Stimulated activated CD4-positive, alpha-beta T cell treated with anti-CD3 and anti-CD28 coated beads, Interleukin-1b, Interleukin-23, amount 100 ng/mL, for 24 hours (primary cell): ENCODE measurements at places on chromosomes 1 and 21.

DNA sequence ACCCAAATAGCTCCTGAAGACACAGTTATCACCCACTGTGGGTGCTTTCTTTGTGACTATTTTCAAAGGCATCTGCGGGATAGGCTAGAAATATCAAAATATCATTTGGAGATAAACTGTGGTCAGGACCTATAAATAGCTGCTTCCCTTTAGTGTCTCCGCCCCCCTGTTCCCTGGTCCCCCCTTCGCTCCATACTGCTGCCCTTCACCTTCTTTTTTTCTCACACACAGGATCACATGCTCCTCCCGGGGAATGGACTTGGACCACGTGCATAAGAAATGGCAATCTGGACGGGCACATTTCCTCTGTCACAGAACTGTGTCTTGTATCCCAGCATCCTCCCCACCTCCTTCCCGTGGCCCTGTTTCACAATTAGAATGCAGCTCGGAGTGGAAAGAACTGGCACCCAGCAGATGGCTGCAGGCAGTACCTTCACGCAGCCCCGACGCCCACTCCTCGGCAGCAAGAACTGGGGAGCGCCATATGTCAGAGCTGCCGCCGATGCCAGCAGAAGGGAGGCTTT lies 68.8 kb upstream of the SSX2IP start:
- no peak for DNase-seq

DNA sequence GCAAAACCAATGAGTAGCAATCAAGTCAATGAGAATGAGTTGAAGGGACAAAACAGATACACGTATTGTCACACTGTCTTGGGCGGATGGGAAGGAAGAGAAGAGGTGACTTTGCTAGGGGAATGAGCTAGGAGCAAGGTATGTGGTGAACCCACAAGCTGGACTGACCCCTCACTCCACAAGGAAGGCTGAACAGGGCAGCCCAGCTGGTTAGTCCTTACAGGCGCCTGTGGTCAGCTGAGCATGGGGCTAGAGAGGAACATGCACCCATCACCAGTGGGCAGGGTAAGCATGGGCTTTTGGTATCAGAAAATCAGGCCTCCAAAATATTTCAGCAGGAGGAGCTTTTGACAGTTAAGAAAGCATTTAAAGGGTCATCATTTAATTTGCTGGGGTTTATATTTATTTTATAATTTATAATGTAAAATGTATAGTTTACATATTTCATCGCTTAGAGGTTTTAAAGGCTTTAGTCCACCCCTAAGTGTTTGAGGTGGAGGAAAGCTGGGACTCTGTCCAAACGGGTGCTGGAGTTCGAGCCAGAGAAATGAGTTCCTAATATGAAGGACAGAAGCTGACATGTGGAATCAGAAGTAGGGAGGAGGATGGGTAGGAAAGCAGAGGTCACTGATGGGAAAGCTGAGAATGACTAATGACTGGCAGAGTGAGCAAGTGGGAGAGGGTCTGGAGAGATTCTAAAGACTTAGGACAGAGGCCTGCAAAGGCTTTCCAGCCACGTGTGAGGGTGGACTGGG lies 22.0 kb upstream of the ACBD6 start:
- no peak for DNase-seq

GRCh38 chr1:207070811-207071210 lies 17.7 kb downstream of the PFKFB2 start:
- DNase-seq: no peak

DNA sequence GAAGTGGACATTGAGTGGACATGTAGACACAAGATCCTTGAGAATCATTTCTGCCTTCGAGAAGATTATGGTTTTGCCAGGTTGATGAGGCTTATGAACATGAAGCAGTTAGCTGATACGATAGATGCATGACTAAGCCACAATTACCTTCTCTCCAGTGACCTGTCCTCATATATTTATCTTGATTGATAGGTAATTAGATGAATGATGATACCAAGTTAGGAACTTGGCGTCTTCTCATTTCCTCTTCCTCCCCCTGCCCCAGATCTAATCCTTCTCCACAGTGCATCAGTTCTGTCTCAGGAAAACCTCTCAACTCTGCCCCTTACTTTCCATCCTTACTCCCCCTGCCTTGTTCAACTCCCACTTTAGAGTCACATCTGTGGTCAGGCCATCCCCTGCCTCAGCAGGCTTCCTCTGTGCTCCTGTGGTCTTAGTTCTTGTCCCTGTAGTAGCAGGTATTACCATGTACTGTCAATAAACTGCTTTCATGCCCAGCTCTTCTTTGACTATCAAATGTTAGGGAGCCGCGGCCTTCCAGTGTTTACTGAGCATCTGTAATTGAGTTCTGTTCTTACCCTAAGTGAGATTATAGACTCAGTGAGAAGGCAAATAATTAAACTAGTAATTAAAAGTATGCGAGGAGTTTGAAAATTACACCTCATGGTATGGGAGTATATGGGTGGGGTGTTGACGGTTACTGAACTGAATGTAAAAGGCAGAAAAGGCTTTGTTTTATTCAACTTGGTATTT lies 5.1 kb downstream of the ST6GALNAC3 start:
- DNase-seq: no peak

- DNase-seq: no peak
Measured at GRCh38 chr1:240501115-240501514, 110.8 kb downstream of the GREM2 start.

DNA sequence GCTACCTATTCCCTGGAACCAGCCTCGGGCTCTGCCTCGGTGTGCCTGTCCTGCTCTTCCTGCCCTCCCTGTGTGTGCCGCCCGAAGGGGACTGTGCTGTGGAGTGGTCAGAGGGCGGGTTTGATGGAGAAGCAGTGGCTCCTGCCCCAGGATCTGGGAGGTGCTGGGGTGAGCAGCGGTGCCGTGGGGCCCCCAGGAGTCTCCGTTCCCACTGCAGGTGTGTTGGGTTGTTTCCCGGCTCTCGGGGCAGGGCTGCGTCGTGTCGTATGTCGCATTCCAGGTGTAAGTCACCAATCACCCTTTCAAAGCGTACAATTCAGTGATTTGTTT lies 32.6 kb upstream of the TTC34 start:
- no peak for DNase-seq

DNA sequence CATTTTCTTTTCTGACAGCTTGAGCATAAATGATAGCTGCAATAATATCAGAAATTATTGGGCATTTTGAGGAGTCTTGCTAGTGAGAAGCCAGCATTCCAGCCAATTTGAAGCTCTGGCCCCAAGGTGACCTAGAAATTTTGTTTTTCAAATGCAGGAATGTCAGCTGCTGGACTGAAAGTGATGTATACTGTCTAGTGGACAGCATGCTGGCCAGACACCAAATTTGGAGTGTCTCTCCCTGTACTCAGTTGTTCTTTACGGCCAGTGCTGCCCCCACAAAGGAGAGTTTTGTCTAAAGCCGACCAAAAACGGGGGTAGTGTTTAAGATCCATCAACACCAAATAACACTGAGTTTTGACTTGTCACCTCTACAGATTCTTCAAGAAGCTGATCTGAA lies 5.2 kb downstream of the RGS7 start:
- DNase-seq: no peak

DNA sequence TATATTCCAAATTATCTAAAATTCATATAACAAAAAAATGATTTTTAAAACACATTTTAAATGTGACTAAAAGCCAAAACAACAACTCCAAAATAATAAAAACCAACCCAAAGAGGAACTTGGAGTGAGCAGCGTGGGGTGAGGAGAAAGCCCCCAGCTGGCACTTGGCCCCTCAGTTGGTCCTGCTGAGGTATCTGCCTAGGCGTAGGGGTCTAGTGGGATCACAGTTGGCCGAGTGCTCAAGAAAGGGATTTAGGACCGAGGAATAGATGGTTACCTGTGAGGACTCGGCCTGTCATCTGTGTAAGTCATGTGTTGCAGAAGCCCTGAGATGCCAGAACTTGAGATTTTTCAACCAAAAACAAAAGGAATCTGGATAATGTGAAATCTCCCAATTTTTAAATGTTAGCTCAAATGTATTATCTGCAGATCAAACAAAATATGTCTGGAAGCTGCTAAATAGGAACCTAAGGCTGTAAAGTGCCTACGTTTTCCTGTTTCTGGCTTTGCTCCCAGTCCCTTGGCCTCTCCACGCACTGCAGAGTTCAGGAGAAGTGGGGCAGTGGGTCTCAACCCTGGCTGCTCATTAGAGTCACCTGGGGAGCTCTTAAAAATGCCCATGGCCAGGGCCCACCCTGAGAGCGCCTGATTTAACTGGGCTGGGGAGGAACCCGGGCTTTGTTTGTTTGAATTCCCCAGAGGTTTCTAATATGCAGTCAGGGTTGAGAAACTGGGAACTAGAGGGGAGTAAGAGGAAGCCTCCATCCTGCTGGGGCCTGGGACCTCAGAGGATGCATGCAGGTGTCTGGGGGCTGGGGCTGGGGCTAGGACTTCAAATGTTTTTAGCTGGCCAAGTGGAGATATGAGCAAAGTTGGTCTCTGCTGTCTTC lies 38.5 kb upstream of the LDLRAP1 start:
- DNase-seq: no peak

GRCh38 chr1:37073854-37074379 lies 39.6 kb upstream of the GRIK3 start:
- no peak for DNase-seq

GRCh38 chr1:232620356-232620969 lies 9.5 kb downstream of the SIPA1L2 start:
- no peak for DNase-seq

DNA sequence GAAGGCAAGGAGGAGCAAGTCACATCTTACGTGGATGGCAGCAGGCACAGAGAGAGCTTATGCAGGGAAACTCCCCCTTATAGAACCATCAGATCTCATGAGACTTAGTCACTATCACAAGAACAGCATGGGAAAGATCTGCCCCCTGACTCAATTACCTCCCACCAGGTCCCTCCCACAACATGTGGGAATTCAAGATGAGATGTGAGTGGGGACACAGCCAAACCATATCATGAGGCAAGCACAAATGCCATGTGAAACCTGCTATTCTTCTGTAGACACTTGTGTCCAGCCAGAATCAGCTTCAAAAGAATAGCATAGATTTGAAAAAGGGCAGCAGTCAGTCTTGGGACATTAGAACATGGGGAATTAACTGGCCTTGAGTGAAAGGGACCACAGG lies 32.2 kb upstream of the UBE2U start:
- DNase-seq: no peak

- DNase-seq: peak; percentile 73
Measured at GRCh38 chr1:207825719-207826556, 74.1 kb downstream of the CD46 start.

DNA sequence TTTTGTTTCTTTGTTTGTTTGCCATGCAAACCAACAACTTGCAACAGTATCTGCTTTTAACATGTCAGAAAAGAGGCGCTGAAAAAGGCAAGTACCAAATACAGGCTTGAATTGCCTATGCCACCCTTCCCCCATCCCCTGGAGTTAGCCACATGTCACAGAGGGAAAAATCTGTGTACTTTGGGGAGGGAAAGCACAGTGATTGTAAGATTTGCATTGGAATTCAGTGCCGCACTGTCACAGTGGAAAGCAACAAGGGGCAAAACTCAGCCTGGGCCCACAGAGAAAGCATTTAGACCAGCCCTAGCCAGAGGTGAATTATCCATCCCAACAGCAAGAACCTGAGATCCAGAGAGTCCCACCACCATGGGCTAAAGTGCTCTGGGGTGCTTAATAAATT lies 52.4 kb upstream of the ACADM start:
- no peak for DNase-seq

- no peak for DNase-seq
Measured at GRCh38 chr1:191508239-191508638, 650.0 kb upstream of the RGS18 start.

- DNase-seq: no peak
Measured at GRCh38 chr1:218813237-218813636, 360.4 kb upstream of the LYPLAL1 start.

DNA sequence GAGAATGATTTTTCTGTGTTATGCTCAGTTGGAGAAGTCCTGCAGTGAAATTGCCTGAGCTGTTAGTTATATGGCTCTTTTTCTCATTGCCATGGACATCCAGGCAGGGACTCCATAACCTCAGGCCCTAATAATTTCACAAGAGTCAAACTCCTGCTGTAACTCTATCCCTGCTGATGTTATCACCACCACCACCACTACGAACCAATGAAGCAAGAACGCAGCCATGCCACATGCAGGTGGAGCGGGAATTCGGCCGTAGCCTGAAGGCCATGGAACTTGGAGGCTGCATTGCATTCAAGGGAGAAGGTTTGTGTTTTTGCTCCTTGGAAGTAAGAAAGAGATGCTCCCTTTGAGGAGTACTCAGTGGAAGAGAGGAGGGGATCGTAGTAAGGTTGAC lies 16.8 kb upstream of the DLGAP3 start:
- no peak for DNase-seq

GRCh38 chr1:39992234-39992633 lies 37.3 kb downstream of the MFSD2A start:
- DNase-seq: no peak

- DNase-seq: no peak
Measured at GRCh38 chr1:212975111-212975918, 25.0 kb downstream of the VASH2 start.

GRCh38 chr1:16607433-16607851 lies 5.9 kb downstream of the NBPF1 start:
- no peak for DNase-seq

DNA sequence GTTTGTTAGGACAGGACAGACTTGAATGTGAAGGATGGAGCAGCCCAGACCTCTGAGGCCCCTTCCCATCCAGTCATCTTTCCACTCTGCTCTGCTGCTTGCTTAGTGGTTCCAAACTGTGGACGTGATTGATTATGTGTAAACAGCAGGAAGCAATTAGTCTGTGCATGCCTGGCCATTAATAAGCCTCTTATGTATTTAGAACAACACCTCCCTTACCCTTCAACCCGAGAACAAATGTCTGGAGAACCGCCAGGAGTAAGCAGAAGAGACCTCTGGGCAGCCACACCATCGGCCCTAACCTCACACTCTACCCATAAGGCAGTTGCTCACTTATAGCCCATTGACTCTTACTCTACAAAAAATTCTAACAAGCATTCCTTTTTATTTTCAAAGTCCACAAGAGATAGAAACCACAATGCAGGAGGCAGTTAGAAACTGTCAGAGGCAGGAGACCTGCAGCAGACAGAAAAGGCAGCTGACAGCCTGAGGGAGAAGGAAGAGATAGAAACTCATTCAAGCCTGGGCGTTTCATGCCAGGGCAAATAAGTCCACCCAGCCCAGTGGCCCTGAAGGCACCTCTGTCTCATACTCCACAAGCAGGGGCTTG lies 5.8 kb upstream of the EPHA8 start:
- DNase-seq: no peak

DNA sequence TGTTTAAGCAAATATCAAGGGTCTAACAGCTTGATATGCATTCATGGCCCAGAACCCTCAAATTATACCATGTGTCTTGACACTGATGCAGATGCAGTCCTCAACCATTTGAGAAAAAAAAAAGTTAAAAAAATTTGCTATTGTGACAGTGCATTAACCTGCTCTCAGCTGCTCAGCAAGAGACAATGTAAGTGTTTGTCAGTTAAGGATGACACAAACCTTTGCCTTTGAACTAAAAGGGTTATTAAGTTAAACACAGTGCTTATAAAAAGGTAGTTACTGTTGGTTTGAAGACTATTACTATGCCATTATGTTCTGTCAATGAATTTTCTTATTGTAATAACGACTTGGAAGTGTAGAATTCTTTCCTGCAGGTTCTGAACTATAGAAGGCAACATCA lies 655.6 kb upstream of the NEGR1 start:
- DNase-seq: no peak
